HuH-7.5 (cell line): ENCODE measurements at places on chromosomes 13 and 19.

- DNase-seq = no peak
Measured at GRCh38 chr13:24272452-24273161, 36.8 kb upstream of the C1QTNF9 start.

- no peak for DNase-seq
Measured at GRCh38 chr19:54183431-54183830, 5.9 kb downstream of the MBOAT7 start.

- DNase-seq = no peak
Measured at GRCh38 chr13:101058841-101059240, 357.5 kb downstream of the NALCN start.

DNA sequence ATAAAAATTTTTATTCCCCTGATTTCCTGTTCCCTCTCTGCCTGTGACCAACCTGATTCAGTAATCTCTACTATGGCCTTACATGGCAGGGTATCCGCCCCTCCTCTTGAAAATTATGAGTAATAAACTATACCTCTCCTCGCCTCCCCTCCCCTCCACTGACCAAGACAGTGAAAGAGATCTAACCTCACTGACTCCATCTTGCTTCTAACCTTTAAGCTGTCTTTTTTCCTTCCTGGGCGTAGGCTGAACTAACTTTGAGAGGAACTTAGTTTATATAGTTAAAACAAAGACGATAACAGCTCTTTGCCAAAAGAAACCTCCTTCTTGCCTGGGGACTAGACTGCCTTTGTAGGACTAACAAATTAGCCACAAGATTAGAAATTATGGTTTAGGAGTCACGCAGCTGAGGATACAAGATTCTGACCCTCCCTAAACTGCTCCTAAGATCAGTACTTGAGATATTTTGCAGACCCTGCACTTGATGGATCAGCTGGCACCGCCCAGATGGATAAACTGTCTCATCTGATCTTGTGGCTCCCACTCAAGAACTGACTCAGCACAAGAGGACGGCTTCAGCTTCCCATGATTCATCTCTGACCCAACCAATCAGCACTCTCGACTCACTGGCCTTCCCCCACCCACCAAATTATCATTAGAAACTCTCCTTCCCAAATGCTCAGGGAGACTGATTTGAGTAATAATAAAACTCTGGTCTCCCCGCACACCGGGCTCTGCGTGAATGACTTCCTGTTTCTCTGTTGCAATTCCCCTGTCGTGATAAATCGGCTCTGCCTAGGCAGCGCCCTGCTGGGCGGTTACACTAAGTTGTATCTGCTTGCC is 187.1 kb downstream of the TDRD3 start:
- DNase-seq = no peak

GRCh38 chr19:10104665-10105508 is 1.3 kb upstream of the PPAN start:
- DNase-seq = no peak

- no peak for DNase-seq
Measured at GRCh38 chr13:23753458-23753857, 135.7 kb downstream of the MIPEP start.
